ENCODE measurements at places on chromosomes 11 and 22.

- no peak for DNase-seq
Measured at GRCh38 chr11:4381901-4382300, 11.6 kb downstream of the TRIM21 start.

DNA sequence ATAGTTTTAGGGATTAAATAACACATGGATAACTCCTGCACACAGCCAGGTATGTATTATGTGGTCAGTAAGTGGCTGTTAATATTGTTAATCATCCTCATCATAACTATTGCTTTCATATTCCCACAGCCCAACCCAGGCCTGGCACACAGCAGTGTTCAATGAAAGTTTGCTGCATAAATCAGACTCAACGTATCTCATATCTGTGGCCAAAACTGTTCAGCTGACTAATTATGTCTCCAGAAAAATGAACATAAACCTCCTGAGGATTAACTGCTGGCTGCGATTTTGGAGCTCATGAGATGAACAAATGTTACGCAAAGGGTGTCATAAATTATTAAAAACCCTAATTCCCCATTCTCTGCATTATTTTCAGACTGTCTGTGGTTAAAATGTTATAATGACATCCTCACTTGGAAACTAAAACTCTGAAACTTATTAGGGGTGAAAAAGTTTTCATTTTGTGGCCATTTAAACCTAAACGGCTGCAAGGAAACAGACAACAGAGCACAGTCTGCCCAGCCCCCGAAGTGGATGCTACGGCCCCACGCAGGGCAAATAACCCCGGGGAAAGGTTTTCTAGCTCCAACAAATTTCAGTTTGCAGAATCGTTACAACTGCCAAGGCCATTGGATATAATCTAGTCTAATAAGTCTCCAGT, 17.3 kb downstream of the ABCC8 start:
- DNase-seq: no peak

GRCh38 chr11:25938952-25939351, 393.0 kb upstream of the ANO3 start:
- no peak for DNase-seq

GRCh38 chr11:2136209-2136951, 2.8 kb downstream of the IGF2 start:
- peak; percentile 21 for DNase-seq

DNA sequence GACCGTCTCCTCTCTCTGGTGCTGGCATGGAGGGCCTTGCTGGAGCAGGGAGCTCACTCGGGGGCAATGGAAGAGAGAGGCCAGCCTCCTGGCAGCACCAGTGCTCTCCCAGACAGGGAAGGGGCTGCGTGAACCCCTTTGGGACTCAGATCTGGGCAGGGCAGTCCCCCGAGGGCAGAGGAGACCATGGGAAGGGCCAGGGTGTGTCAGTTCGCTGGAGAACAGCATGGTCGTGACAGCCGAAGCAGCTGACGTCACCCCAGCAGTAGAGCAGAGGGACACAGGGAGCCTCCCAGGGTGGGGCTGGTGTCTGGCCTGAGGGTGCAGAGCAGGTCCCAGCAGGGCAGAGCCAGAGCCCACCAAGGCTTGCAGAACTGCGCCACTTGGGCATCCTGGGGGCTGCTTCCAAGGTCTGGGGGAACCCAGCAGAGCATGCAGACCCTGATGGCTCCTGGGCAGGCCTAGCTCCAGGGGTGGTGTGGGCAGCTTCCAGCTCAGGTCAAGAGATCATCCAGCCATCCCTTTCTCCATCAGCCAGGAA, 71.0 kb upstream of the KCNQ1OT1 start:
- DNase-seq: no peak

GRCh38 chr11:30568931-30569330, 17.2 kb downstream of the MPPED2 start:
- DNase-seq: no peak

DNA sequence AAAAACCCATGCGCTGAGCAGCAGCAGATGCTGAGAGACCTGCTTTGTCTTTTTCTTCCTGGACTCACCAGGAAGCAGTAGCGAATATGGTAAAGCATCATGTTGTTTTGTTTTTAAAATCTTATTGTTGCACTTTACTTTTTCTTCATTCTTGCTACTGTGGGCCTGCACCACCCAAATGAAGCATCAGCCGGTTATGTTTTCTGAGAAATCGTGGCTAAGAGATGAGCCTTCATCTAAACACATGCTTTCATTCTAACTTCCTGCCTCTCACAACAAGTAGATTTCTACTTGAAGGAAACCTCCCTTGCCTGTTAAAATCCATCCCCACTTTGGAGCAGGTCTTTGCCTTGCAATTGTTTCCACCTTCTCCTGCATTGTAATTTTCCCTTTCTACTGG, 1025.9 kb downstream of the NTM start:
- DNase-seq: no peak

GRCh38 chr11:44303401-44303938, 6.5 kb downstream of the ALX4 start:
- peak; percentile 46 for DNase-seq

GRCh38 chr22:39949964-39950737, 10.0 kb upstream of the TMA7B start:
- no peak for DNase-seq

- DNase-seq: no peak
Measured at GRCh38 chr22:17665854-17666253, 27.3 kb downstream of the BCL2L13 start.

DNA sequence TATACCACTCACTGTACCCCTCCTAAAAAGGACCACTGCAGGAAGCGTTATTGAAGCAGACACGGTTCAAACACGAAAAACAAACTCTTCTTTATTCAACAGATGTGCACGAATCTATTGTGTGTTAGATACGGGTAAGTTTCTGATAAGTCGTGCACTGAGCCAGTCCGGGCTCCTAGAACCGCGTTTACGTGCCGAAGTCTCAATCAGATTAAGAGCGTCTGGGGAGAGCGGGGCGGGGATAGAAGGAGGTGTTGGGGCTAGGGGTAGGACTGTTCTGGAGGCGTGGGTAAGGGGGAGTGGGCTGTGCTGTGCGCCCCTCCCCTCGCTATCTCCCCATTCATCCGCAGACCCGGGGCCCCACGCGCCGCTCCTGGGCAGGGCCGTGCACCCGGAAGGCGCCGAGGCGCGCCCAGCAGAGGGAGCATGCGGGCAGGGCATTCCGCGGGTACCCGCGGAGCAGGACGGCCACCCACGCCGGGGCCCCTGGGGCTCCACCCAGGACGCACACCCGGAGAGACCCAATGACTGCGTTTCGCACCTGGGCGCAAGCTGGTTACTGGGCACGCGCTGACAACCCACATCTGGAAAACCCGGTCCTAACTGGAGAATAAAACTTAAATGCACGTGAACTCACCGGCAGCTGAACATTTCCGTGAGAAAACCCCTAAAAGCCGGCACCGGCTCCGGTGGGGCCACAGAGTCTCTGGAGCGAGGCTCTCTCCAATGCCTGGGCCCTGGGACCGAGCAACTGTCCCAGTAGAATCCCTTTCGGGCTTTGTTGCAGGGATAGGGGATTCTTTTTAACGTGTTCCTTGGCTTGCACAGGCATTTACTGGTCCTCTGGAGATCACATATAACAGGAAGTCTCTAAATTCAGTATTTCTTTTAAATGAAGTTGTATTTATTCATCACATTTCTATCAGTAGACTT, 40.6 kb downstream of the WEE1 start:
- DNase-seq: peak; percentile 94

GRCh38 chr11:61803889-61804647, 11.4 kb downstream of the FEN1 start:
- no peak for DNase-seq

DNA sequence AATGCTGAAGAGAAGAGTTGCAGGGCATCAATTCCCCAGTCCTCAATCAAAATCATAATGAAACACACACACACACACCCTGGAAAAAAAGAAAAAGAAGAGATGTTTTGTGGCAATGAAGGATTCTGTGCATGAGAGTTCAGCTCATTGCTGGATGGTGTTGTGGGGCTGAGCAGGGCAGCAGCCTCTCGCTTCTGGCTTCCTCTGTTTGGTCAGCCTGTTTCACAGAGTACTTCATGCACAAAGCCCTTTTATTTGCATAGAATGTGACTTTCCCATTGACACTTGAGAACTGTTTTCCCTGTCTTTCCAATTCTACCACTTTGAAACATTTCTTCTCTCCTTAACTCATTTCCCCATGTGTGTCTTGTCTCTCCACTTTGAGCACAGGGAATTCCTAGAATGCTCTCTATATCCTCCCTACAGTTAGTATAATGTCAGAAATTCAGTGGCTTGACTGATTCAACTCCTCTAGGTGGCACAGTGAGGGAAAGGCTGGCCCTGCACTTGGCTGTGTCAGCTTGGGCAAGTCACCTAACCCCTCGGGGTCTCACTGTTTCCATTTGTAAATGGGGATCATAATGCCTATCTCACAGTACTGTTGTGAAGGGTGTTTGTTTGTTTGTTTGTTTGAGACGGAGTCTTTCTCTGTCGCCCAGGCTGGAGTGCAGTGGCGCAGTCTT, 25.4 kb upstream of the BSX start:
- DNase-seq: no peak

GRCh38 chr22:19960491-19961200, 19.0 kb upstream of the TXNRD2 start:
- no peak for DNase-seq

- DNase-seq: no peak
Measured at GRCh38 chr11:91261513-91261912, 963.1 kb upstream of the FAT3 start.

- no peak for DNase-seq
Measured at GRCh38 chr11:20099527-20099926, 60.7 kb downstream of the DBX1 start.

- peak; percentile 34 for DNase-seq
Measured at GRCh38 chr11:27673979-27674663, 26.1 kb downstream of the BDNF start.

- DNase-seq: peak; percentile 51
Measured at GRCh38 chr11:134466156-134466555, 54.1 kb upstream of the B3GAT1 start.

- DNase-seq: no peak
Measured at GRCh38 chr11:36463781-36464180, 46.3 kb downstream of the TRAF6 start.

DNA sequence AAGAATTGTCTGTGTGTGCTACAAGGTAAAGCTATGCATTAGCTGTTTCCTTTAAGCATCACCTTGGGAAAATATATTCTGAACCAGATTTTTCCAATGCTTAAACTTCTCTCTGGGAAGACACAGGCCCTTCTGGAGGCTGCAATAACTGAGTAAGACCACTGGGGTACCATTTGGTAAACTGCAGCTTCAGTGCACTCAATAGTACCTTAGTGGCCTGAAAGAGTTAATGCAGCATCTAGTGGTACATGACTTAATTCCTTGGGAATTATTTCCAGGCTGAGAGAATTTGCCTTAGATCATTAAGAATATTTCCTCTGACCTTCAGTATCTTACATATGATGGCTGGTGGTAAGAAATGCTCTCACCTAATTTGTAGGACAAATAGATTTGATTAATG, 727.4 kb downstream of the DLG2 start:
- DNase-seq: no peak

DNA sequence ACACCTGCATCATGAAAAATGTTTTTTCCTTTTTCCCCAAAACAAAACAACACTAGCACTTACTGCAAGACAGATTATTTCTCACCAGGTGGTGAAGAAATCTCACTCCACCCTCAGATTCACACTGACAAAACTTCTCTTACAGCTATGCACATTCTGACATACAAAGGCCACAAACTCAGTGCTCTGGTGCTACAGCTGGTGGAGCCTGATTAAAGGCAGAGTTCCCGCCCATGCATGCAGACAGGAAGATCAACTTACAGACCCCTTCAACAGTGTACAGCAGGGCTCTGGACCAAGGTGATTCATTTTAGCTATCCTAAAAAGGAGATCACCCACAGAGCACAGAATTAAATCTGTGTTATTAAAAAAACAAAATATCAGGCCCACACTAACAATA, 112.6 kb downstream of the CADM1 start:
- peak; percentile 55 for DNase-seq

DNA sequence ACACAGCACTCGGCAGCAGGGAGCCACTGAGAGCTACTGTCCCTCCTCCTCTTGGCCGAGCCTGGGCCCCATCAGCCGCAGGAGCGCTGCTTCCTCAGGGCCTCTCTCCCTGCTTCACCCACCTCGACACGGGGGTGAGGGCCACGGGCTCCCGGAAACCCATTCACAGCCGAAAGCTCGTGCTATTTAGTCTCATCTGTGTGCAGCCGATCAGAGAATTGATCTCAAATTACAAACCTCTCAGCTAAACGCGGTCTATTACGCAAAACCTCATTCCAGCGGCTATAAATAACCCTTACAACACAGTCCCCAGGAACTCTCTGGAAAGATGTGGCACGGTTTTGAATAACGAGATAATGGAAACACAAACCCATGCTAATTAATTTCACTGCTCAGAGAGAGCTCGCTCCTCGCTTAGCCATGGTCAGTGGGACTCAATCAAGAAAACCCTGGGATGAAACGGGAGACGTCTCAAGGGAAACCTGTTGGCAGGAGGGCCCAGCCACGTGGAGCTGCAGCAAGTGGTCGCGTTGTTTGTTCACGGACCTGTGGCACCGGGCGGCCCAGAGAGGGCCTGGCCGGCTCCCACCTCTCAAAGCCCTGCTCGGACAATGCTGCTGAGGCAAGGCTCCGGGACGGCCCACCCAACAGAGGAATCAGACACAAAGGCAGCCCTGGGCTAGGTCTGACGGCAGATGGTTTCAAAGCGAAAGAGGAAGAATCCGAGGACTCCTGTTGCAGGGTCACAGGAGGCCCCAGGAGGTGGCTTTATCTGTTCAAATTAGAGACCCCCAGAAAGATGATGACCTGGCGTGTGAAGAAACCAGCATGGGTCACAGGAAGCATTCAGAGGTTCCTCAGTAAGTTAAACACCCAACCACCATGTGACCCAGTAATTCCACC, 210.5 kb downstream of the CTTN start:
- DNase-seq: peak; percentile 76

DNA sequence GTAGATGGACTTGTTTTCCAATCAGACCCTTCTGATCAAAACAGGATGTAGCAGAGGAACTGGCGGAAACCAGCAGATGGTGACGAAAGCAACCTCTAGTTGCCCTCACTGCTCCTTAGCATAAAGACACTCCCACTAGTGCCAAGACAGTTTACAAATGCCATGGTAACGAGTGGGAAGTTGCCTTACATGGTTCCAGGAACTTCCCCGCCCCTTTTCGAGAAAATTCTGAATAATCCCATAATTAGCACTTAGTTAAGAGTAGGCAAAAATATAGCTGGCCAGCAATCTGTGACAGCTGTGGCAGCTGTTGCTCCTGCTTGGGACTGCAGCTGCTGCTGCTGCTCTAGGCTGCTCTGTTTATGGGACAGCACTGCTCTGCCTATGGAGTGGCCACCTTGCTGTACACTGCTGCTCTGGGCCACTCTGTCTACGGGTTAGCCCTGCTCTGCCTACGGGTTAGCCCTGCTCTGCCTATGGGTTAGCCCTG, 33.4 kb upstream of the SORL1 start:
- DNase-seq: peak; percentile 52

GRCh38 chr11:1029051-1029450, 7.5 kb downstream of the MUC6 start:
- no peak for DNase-seq

All from eye (tissue), 1 donor.